ENCODE measurements at places on chromosomes 5 and 9. TPM values are rescaled to one million over a fixed set of nuclear protein-coding genes. Genes with fewer than 3 reads are reported as not detected.
A peak's percentile ranks its signal among the peaks of the same experiment; 100 is the strongest.

DNA sequence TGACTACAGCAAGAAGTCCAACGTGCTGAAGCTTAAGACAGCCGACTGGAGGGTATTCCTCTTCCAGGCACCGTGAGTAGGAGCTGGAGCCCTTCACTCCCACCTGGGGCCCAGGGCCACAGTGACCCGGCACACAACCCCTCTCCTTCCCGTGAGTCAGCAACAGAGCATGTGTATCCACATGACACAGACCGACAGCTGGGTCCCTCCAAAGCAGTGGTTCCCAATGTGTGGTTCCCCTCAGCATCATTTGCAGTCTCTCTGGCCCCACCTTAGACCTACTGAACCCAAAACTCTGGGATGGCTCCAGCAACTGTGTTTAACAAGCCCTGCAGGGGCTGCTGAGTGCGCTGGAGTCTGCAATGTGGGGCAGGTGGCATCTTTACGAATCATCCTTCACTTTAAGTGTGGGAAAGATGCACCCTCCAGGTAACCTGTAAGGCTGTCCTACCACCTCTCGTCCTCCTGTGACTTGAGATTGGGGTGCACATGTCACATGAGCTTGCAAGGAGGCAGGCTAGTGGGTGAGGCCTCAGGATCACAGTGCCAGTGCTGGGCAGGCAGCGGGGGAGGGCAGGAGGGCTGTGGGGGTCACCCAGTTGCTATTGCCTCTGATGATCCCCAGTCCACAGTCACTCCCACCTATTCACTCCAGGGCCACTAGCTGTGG, 42.2 kb downstream of the PSD2 start:
- no peak for DNase-seq

The GRXCR2 gene
- not detected for total RNA-seq

GRCh38 chr9:97711223-97711626, 14.1 kb upstream of the XPA start:
- DNase-seq: no peak

GRCh38 chr5:33978306-33978705, 6.2 kb downstream of the SLC45A2 start:
- no peak for DNase-seq

DNA sequence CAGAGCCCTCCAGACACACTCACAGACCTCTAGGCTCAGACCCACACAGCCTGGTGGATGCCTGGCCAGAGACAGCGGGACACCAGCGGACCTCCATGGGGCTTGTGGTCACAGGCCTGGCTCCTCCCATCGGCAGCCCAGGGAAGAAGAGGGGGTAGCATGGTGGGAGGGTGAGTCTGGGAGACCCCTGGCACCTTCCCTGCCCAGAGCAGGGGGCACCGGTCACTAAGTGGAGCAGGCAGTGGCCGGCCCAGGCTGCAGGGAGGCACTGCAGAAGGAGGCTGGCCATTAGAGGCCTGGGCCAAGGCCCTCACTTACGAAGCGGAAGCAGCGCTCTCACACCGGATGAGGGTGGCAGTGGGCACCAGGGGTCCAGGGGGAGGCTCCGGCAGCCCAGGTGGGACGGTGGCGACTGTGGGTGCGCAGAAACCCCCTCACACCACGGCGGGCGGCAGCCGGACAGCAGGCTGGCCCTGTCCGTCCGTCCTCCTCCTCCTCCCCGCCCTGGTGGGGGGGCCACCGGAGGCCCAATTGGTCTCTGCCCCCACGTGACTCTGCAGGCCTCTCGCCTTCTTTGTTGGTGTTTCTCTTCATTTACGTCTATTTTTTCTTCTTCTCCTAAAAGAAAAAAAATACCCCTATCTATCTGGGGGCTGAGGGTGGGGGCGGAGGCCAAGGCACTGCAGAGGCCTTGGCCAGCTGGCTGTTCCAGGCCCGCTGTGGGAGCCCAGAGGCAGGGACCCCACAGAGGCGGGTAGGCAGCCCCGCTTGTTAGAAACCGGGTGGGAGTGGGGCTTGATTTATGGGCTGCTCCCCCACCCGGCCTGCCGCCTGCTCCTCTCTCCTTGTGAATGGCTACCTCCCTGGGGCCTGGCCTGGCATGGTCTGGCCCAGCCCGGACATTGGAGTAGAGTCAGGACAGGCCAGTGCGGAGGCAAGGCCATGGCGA, at the start of gene NR5A1:
NR5A1 (minus strand) TSS at position 469 of the 949 bp plus-strand sequence. CDS start 4,004 bp downstream, outside the sequence.
- DNase-seq: peak; percentile 46

DNA sequence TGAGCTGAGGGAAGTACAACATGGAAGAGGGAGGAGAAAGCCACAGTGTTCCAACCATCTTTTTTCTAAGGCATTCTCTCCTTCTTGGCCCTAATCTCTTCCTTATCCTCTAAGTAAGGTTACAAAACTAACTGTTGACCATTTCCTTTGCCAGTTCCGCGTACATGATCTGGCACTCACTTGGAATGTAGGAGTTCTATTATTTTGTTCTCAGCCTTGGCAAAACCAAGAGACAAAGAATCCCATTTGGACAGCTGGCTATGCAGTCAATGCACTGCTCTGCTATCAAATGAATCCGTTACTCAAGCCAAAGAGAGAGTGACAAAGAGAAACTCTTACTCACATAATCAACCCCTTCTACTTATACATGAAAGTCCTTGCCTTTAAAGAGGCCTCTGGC, 410.3 kb downstream of the DTWD2 start:
- no peak for DNase-seq

The TRPM3 gene
- 26.1 TPM for total RNA-seq

The PELO gene
- 48.9 TPM for total RNA-seq

- DNase-seq: no peak
These were observed 28.5 kb upstream of the PHF24 start for GRCh38 chr9:34929506-34930102.

GRCh38 chr9:134884492-134884891, 3.9 kb downstream of the FCN2 start:
- no peak for DNase-seq

DNA sequence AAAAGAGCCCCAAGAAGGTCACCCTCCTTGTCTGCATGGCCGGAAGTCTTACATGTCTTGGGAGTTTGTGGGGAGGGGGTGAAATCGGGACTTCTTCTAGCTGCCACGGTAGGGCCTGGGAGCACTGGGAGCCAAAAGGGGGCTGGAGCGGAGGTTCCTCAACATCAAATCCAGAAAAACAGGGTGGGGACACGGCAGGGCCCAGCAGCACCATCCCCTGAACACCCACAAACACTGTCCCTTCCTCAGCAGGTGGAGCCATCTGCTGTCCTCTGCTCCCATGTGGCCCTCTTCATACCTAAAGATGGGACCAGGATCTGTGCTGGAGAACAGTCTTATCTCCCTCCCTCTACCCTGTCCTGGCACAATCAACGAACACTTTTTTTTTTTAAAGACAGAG, 2.7 kb downstream of the TERT start:
- no peak for DNase-seq

DNA sequence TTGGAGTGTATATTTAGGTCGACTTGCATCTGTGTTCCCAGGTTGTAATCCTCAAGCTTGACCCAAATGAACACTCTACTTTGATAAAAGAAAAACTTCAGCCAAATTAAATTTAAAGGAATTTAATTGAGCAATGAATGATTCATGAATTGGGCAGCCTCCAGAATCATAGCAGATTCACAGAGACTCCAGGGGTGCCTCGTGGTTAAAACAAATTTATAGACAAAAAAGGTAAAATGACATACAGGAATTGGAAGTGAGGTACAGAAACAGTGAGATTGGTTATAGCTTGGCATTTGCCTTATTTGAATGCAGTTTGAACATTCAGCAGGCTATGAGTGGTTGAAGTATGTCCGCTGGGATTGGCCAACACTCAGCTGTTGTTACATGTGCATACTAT, 21.6 kb upstream of the SPATA31D4 start:
- DNase-seq: no peak

The GNAQ gene
- total RNA-seq: 97.5 TPM

DNA sequence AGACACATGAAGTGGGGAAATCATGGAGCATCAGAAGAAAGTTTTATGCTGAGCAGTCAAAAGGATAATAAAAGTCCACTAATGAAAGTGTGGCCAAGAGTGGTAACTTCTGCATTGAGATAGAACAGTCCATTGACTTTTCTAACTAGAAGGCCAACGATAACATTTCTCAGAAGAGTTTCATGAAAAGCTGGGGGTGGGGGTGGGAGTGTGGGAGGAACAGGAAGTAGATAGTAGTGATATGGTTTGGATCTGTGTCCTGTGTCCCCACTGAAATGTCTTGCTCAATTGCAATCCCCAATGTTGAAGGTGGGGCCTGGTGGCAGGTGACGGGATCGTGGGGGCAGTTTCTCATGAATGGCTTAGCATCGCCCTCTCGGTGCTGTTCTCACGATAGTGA, 36.2 kb upstream of the SNAPC3 start:
- no peak for DNase-seq

GRCh38 chr5:22521521-22521920, 331.6 kb downstream of the CDH12 start:
- no peak for DNase-seq

The ENG gene
- total RNA-seq: 285 TPM

DNA sequence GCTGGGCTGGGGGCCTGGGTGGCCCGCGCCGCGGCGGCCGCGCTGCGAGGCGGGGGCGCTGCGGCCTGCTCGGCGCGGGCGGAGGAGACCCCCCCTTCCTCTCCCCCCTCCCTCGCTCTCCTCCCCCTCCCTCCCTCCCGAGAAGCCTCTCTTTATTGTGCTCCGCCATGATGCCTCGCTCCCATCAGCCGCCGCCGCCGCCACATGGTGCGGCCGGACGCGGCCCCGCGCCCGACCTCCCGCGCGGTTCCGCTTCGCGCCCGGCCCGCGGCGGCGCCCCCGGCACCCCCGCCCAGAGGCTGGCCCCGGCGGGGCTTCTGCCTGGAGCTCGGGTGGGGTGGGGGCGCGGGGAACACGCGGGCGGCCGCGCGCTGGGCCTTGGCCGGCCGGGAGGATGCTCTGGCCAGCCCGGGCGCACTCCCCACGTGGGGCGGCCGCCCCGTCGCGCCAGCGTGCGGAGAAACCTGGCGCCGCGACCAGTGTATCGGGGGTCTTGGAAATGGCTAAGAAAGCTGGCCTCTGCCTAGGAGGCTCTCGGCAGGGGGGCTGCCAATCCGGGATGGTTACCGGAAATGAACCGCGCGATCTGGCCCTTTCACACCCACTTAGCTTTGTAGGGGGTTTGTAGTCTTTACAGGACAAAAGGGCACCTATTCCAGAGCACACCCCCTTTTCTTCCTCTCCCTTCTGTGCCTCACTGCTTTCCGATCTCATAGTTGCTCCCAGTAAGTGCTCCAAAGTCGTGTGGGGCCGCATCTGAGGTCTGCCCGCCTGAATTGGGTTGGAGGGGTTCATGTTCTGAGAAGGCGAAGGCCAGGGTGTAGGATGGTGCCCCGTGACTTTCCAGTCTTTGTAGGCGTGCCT, 1.0 kb downstream of the SET start:
- DNase-seq: no peak

The CD72 gene
- 5.5 TPM for total RNA-seq

- no peak for DNase-seq
These were observed 71.2 kb downstream of the RAB24 start for GRCh38 chr5:177232358-177232757.

DNA sequence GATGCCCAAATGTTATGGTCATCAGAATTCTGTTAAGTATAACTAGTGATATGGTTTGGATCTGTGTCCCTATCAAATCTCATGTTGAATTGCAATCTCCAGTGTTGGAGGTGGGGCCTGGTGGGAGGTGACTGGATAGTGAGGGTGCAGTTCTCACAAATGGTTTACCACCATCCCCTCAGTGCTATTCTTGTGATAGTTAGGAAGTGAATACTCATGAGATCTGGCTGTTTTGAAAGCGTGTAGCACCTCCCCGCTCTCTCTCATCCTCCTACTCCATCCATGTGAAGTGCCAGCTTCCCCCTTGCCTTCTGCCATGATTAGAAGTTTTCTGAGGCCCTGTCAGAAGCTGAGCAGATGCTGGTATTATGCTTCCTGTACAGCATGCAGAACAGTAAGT, 359.5 kb downstream of the TMEM167A start:
- DNase-seq: no peak

- no peak for DNase-seq
These were observed 285.6 kb downstream of the FANCC start for GRCh38 chr9:95031711-95032461.

DNA sequence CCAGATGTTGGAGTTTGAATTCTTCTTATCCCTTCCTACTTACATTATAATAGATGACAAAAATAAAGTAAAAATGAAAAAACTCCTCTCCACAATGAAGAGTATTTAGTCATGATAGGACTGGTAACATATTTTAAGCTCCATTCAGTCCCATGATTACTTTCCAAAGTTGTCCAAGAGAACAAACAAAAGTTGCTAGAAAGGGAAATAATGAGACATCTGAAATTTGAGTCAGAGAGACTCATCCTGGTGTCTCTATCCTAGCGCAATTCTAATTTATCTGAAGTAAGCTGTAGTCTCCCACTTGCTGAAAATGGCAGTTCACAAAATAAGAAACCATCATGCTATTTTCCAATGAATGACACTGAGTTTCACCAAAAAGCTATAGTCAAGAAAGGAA, 152.2 kb downstream of the BNC2 start:
- DNase-seq: no peak

- no peak for DNase-seq
These were observed 243.3 kb upstream of the ANKRD55 start for GRCh38 chr5:56476487-56476856.

The PPIC gene
- total RNA-seq: 25.1 TPM

DNA sequence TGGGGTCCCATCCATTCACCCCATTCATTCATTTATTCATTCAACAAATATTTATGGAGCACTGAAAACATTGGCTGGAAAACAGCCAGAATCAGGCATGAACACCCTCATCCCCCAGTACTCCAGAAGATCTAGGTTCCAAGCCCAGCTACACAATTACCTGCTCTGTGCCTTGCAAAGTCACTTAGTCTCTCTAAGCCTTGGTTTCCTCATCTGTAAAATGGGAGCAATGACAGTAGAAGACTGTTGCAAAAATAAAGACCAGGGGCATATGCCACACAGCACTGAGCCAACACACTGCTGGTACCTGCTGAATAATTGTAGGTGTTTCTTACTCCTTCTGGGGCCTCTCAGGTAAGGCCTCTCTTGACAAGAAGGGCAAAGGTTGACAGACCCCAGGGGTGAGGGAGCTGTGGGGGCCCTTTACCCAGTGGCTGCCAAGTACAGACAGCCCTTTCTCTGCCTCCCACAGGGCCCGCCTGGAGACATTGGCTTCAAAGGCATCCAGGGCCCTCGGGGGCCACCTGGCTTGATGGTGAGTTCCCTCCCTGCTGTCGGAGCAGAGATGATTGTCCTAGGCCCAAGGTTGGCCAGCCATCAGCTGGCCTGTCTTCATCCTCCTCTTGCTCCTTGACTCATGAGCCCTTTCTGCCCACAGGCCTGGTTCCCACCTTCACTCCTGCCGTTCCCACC, 22.6 kb upstream of the ORM1 start:
- peak; percentile 40 for DNase-seq

The FAM78A gene
- 4.2 TPM for total RNA-seq

GRCh38 chr5:9468060-9468388, 77.9 kb downstream of the SEMA5A start:
- DNase-seq: no peak

DNA sequence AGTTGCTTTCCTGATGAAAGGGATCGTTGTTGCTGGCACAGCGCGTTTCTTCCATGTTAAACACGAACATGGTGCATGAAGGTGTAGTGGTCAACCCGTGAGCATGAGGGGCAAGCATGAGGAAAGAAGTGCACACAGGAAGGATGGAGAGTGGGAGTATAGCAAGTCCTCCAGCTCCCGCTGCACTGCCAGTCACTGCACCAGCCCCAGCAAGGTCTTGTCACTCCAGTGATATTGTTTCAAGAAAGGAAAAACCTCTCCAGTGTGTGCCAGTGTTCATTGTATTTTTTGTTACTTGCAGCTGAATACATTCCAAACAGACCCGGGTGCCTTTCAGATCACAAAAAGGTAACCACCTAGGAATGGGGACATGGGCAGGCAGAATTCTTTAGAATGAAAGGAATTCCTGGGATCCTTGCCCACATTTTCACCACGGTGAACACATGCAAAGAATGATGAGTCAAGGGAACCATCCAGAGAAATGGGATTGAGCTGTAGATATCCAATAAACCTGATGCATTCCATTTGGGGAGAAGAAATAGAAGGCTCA, 186.3 kb downstream of the AOPEP start:
- DNase-seq: no peak
